NCI-H2029 (cell line): ENCODE measurements at places on chromosomes 1 and 21.

GRCh38 chr1:49181033-49181432 lies 404.3 kb upstream of the BEND5 start:
- DNase-seq = no peak

DNA sequence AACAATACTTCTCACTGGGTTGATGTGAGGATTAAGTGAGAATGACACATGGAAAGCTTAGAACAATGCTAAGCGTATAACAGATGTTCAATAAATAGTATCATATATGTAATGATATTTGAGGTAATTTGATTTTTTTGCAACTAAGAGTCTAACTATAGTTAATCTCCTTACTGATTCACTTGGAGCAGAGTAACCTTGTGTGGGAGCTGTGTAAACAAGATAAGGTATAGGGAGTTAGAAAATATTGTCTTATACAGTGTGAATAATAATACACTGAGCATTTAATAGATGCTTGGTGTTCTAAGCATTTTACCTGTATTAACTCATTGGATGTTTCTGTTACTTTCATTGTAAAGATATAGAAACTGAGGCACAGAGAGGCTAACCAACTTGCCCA lies 15.9 kb downstream of the RALGPS2 start:
- no peak for DNase-seq

DNA sequence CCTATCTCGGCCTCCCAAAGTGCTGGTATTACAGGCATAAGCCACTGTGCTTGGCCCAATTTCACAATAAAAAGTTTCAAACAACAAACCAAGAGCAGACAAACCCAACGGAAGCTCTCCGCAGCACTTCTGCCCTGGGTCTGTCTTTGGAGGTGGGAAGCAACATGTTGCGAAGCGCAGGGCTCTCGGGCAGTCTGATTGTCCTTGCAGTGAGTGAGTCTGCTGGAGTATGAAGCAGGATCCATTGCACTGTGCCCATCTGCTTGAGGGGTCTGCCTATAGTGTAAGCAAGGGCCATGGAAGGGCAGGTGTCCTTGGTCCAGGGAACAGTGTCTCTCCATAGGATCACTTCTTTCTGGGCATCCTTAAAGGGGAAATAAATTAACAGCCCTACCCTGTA lies 14.6 kb upstream of the PARP1 start:
- DNase-seq = no peak

GRCh38 chr1:202622388-202622787 lies 87.9 kb downstream of the SYT2 start:
- no peak for DNase-seq

GRCh38 chr1:25524568-25525360 lies 18.6 kb upstream of the LDLRAP1 start:
- no peak for DNase-seq

GRCh38 chr1:117894078-117894477 lies 35.3 kb downstream of the GDAP2 start:
- no peak for DNase-seq

GRCh38 chr1:45499415-45499769 lies 481 bp downstream of the CCDC163 start:
- DNase-seq = no peak

DNA sequence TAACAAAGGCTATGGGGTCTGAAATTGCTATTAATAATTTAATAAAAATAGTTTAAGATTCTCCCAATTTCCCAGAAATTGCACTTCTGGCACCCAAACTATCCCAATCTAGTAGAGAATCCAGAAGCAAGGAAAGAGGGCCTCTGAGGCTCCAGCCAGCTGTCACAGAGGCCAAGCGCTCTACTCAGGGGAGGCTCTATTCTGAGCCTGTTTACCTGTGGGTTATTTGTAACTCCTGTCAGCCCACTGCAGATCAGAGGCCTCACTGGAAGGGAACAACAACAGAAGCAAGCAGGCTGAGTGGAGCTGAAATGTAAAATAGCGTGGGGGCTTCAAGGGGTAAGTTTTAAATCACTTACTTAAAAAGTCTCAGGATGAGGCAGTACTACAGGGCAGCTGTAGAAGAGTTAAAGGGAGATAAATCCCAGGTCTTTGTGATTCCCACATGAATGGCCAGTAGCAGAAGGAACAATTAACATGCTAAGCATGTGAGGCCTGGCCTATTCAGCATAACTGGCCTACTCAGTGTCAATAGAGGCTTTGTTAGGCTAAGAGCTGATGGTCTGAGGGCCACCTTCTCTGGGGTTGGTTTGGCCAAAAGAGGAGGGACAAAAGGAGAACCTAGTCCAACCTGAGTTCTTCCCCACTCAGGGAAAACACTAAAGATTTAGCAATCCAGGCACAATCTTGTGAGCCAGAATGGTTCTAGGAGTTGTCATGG lies 12.8 kb downstream of the ZNF687 start:
- no peak for DNase-seq

- no peak for DNase-seq
Measured at GRCh38 chr21:25036775-25037174, 570.5 kb downstream of the MRPL39 start.
